ENCODE measurements at places on chromosomes 2 and 18.

DNA sequence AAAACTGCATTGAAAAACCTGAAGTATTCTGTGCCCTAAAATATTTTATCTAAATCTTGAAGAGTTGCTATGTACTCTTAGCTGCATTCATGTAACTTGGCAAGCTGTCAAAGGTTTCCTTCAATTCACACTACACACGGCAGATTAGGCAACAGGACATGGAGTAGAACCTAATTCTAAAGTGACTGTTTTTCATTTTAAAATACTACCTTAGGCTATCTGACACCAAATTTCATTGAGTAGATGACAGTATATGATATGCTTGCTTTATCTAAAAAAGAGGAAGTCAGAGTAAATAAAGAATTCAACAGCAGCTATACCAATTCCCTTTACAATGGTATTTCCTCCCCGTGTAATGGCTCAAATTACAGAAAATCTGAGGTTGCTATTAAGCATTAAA, 45.4 kb downstream of the EXOC6B start:
- no peak for DNase-seq

- no peak for DNase-seq
Measured at GRCh38 chr2:151766437-151767153, 32.3 kb upstream of the NEB start.

DNA sequence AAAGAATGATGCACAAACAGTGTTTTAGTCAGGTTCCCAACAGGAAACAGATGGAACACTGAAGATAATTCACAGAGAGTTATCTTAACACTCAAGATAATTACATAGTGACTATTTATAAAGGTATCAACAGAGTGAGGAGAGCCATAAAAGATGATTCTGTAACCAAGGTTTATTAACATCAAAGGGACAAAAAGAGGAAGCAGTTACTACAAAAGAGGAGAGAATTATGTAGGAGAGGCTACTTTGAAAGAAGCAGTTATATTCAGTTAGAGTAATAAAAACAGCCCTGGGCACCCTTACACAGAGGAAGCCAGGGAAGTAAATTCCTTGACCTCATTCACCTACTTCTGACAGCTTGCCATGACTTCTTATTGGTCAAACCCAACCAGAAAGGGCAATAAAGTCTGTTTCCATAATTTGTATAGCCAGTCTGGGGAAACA, 326.5 kb upstream of the SLC39A10 start:
- no peak for DNase-seq

GRCh38 chr18:45330170-45330594, 285.1 kb upstream of the SLC14A2 start:
- no peak for DNase-seq

DNA sequence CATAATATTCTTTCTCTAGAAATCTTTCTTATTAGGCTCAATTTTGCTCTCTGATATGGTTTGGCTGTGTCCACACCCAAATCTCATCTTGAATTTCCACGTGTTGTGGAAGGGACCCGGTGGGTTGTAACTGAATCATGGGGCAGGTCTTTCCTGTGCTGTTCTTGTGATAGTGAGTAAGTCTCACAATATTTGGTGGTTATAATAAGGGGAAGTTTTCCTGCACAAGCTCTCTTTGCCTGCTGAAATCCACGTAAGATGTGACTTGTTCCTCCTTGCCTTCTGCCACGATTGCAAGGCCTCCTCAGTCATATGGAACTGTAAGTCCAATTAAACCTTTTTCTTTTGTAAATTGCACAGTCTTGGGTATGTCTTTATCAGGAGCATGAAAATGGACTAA, 73.8 kb downstream of the CAVIN2 start:
- no peak for DNase-seq

DNA sequence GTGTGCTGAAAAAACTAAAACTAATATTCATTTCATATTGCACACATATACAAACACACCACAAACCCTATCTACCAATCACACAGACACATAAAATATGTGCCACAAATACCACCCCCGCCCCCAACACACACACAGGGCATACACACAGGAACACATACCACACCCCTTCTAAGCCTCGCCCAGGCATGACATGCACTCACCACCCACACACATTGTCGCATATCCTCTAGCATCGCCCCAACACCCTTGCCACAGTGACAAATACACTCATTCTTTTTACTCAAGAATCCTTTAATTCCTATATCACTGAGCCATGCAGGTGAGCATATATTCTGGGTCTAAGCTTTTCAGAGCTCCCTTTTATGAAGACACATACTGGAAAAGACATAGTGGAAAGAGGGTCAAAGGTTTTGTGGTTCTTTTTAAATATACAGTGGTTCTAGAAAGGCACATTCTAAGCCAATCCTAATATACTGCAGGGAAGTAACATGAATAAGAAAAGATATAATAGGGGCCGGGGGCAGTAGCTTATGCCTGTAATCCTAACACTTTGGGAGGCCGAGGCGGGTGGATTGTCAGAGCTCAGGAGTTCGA, 24.5 kb upstream of the LCLAT1 start:
- no peak for DNase-seq

GRCh38 chr2:3970791-3971651, 267.6 kb downstream of the DCDC2C start:
- no peak for DNase-seq

DNA sequence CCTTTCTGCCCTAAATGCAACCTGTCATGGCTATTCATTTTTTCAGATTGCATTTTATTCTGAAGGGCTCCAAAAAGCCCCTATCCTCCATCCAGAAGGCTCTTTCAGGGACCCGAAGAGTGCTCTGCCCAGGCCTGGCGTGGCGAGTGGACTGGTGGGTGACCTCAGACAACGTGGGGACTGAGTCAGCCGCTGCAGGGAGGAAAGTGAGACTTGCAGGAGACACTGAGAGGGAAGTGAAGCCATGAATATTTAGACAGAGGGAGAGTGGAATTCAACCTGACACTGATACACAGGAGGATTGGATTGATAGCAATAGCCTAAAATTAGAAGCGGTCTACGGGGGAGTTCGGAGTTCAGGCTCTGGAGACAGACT, 63.6 kb upstream of the SIX2 start:
- no peak for DNase-seq

- no peak for DNase-seq
Measured at GRCh38 chr2:223837287-223838061, at the start of gene AP1S3. Gene AP1S3, minus strand, starts transcription at chr2:223837582. Its CDS starts 132 bp downstream, at chr2:223837450.

DNA sequence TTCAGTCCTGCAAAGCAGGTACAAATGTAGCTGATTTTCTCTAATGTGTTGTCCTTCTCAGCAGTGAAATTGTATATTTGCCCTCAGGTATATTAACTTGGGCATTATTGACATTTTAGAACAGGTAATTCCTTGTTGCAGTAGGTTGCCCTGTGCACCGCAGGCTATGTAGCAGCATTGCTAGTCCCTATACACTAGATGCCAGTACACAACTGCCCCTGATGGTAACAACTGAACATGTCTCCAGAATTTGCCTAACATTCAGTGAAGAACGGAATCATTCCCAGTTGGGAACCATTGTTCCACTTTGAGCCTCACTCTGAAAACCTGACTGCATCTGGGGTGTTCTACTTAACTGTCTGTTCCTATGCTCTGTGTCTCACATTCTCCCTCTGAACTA, 23.1 kb upstream of the TFPI start:
- DNase-seq = no peak

- no peak for DNase-seq
Measured at GRCh38 chr2:69693775-69694450, 48.0 kb upstream of the ANXA4 start.

DNA sequence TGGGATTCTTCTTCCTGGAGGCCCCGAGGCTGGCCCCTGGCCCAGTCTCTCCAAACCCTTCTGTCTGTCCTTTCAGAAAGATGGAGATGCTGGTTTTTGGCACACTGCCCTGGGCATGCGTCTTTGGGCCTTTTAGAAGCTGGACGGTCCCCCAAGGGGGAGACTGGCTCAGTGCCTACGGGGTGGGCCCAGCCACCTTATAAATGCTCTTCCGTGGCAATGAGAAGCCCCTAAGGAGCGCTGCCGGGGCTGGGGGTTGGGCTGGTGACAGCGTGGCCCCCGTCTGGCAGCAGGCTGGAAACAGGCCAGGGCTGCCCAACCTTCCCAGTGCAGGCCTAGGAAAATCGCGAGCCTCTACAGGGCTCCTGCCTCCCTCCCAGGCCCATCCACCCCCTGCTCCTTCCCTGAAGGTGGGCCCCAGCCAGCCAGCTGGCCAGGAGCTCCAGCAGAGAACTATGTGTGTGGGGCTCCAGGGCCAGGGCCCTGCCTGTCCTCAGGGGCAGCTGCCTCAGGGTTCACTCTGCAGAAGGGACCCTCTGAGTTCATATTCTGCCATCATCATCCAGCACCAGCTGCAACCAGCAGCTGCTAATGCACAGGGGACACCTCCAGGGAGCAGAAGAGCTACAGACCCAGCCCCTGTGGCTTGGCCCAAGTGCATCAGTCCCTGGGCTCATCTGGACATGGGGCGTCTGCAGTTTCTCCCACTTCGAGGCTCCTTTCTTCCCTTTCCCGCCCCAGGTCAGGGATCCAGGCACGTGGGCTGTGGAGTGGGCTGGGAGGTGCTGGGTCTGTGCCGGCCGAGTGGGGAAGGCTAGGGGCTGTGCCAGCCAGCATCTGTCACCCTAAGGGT, 107.6 kb upstream of the OTOS start:
- no peak for DNase-seq

- no peak for DNase-seq
Measured at GRCh38 chr18:75054046-75054445, 154.9 kb downstream of the PTGR3 start.

DNA sequence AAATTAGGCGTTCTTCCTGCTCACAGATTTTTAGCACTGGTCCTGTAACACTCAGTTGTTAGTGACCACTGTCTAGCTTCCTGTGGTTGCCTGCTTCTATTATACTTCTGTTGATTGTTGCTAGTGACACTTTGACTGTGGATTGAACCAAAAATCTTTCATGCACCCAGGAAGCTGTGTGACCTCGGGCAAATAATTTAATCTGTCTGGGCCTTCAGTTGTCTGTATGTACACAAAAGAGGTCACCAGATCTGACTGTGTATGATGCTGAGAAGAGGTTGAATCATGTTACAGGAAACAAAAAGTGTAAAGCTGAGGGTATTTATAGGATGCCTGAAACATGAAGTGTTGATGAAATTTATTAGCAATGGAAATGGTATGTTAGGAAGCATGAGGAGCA, 12.7 kb downstream of the ICOS start:
- DNase-seq = no peak

DNA sequence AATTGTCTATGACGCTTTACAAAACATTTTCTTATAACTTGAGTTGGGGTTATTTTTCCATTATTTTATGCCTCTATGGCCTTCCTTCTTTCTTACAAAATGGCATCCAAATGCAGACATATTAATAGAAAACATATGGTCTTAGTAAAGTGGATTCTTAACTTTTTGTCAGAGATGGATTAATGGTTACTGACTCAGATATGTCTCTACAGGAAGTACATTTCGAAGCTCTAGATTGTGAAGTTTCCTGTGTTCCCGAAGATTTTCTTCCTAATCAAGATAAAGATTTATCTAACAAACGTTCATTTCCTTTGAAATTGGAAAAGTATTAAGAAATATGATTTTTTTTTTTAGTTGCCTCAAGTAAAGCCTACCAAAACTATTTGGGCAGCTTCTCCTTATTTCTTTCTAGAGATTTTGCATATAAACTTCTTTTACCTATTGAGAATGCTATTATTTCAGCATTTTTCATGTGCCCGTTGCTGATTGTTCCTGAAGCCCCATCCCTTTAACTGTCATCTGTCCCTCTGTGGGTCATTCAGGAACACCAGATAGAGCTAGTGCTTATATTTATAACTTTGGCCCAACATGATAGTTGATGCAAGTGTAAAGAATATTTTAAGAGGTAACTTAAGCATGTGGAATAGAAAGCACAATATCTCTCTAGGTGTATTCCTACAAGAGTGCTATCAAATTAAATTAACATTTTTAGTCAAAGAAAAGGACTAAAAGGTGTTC, 498.0 kb downstream of the CCDC85A start:
- DNase-seq = no peak

DNA sequence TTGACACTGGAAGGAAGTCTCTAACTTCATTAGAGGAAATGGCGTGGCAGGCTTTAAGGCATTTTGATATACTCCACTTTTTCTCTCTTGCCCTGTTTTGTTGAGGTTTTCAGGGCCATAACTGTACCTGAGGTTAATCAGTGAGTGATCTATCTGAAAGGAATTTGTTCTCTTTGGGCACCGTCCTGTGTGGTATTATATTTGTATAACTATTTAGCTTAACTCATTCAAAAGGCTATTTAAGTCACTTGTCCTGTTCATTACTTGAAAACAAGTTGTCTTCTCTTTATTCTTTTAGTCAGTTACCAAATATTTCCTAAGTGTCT, 180.4 kb downstream of the NEDD4L start:
- DNase-seq = no peak

- no peak for DNase-seq
Measured at GRCh38 chr2:175441181-175441761, 259.8 kb upstream of the ATP5MC3 start.

- no peak for DNase-seq
Measured at GRCh38 chr2:197850882-197851450, 46.6 kb downstream of the PLCL1 start.

DNA sequence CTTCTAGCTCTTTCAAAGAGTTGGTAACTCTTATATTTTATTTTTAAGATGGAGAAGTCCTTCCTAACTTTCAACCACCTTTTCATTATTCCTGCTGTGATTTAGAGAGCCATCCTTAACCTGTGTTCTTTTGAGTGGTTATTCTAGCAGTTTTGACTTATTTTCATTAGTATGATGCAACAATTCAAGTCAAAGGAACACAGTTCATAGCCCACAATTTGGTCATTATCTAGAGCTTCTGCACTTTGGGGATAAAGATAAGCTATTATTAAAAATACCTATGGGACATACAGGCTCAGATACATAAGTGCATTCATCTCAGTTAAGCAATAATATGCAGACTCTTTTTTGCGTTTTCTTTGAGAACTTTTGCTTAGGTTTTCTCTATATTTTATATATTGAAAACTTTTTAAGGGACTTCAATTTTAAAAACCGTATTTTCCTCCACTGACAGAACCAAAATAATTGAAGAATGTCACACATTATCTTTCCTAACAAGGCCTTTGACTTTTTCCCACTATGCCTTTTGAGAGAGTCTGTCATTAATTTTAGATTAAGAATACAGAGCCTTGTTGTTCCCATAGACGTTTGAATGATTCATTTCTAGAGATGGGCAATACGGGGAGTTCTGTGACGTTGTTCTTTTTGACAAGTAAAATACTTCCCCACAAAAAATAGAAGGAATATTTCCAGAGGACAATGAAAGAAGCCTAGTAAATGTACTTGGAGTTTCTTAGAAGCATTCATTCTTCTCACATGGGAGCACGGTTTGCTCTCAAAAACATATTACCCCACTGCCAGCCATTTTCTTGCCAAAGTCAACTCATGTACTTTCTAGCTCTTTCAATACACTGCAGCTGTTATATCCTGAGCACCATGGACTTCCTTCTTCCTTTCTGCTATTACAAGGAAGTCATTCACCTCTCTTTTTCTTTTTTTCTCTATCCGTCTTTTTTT, 42.9 kb upstream of the RASGRP3 start:
- DNase-seq = no peak

DNA sequence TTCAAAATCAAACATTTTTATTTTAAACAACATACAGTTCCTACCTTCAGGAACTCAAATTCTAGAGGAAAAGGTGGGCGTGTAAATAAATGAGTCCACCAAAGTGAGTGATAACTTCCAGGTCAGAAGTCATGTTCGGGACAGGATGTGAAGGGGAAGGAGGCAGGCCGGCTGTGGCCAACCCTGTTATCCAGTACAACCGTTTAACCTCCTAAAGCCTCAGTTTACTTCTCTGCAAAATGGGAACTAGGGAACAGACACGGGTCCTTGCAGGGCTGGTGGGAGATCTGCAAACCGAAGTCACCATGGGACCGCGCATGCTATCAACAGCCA, 373 bp downstream of the EIPR1 start:
- DNase-seq = no peak

- no peak for DNase-seq
Measured at GRCh38 chr18:27270508-27270907, 85.4 kb upstream of the CHST9 start.
